Motor neuron (in vitro differentiated cells): ENCODE measurements at places on chromosomes 6 and 20.
A peak's percentile ranks its signal among the peaks of the same experiment; 100 is the strongest.

DNA sequence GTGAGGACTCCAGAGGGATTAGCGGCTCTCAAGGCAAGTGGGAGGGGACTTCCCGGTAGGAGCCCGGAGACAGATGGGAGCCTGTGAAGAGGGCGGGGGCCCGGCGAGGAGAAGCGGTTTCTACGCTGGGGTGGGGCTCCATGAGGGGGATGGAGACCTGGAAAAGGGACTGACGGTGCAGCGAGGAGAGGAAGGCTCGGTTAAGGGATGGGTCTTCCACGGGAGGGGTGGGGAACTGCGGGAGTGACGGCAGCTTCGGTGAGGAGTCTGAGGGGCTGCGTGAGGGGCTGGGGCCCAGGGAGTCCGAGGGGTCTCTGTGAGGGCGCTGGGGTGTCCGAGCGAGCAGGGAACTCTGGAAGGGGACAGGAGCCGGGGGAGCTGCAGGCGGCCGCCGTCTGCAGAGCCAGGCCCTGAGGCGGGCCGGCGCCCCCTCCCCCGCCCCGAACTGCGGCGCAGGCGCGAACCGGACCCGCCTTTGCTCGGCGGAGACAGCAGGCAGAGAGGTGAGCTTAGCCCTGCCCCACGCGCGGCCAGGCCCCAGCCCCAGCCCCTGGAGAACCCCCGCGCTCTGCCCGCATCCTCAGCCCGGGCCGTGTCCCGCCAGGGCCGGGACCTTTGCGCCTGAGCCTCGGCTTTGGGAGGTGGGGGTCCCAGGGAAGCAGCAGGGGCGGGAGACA lies at the start of gene NRSN2:
Gene NRSN2 (plus strand): TSS at position 472 of the 677 bp plus-strand sequence. CDS start 2,533 bp downstream, outside the sequence.
- peak; percentile 57 for ATAC-seq

DNA sequence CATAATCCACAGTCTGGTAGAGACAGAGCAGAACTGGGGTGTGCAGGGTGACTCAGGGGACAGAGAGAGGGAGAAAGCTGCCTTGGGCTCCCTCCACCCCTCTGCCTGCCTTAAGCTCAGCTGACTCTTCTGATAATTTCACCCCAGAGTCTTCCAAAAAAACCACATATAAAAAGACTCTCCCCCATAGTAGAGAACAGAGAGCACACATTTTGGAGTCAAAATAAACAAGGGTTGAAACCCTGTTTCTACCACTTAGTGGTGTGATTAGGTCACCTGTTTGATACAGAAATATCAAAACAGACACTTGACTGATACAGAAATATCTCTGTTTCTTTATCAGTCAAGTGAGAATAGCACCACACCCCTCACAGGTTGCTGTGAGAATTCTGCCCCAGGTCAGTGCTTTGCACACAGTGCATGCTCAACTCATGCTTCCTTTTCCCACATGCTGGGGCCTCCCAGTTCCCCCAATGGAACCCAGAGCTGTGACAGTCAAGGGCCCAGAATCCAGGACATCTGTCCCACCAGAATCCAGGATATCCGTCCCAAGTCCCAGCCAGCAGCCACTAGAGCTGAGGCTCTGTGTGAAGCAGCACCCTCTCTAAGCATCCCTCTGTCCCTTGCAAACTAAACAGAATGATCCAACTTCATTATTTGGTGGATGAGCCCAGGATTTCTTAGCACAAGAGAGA lies 1.2 kb downstream of the TREML2 start:
- no peak for ATAC-seq

DNA sequence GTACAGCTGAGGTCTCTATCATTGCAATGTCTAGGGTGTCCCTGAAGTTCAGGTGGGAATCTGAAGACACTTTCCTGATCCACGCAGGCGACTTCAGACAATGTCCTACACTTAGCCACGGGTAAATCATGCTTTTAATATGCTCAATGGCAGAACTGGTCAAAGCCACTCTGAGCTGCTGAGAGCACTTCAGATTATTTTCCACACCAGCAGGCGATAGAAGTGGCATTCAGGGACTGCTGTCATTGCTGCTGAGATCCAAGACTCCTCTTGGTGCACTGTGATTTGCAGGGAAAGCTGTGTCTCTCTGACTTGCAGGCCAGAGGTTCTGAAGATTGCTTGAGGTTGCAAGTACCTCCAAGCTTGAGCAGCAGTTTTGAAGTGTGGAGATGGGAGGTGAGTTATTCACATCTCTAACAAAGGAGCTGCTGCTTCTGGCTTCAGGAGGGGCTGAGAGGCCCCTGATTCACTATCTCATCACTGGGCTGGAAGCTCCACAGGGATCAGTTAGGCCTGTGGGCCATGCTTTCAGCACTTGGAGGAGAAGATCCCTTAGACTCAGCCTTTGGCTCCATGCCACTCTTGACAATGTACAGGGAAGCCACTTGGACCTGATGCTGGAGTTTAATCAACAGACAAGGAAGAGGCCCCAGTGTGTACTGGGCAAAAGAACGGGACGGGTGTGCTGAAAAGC lies 2.9 kb upstream of the SSTR4 start:
- ATAC-seq, result no peak

- no peak for ATAC-seq
Measured at GRCh38 chr6:125528621-125529041, 220.8 kb upstream of the HEY2 start.

- no peak for ATAC-seq
Measured at GRCh38 chr20:50050660-50051308, 62.2 kb downstream of the UBE2V1 start.

GRCh38 chr6:15739353-15739752 lies 76.5 kb upstream of the DTNBP1 start:
- ATAC-seq, result no peak

- ATAC-seq, result no peak
Measured at GRCh38 chr20:5807431-5807830, 57.2 kb downstream of the SHLD1 start.

- ATAC-seq, result no peak
Measured at GRCh38 chr20:46559685-46560440, 9.4 kb upstream of the OCSTAMP start.
